ENCODE measurements at places on chromosomes 16 and 17.

DNA sequence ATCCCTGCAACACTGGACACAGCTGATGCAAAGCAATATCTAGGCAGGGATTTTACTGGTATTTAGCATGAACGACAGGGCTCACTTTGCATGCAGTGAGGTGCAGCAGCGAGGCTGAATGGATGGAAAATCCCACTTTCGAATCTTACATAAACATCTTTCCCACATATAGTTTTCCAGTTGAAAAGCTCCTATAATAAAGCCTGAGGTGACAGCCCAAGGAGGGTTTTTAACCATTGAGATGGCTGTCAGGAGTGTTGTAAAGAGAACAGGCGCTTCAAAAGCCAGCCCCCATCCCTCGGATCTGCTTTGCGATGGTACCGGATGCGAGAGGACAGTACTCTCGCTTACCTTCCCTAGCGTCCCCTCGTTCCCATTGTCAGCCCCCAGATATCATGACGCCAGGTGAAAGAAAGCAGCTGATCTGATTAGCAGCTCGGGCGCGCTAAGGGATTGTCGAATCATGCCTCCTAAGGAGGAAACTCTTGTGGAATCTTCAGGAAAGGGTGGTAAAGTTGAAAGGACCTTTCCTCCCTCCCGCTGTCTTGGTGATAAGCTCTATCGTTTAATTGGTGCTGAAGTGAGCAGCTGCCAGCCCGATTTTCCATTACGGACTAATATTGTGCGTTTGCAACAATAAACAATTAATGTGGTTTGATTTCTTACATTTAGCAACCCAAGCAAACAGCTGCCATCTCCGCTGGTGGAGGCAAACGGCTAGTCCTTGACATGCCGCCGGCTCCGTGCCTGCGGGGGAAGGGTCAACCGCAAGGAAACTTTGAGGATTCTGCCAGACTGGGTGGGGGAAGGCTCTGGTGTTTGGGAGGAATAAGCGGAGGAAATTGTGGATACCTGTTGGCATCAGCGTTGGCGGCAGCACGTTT lies 1.8 kb downstream of the CDH8 start:
- no peak for DNase-seq

DNA sequence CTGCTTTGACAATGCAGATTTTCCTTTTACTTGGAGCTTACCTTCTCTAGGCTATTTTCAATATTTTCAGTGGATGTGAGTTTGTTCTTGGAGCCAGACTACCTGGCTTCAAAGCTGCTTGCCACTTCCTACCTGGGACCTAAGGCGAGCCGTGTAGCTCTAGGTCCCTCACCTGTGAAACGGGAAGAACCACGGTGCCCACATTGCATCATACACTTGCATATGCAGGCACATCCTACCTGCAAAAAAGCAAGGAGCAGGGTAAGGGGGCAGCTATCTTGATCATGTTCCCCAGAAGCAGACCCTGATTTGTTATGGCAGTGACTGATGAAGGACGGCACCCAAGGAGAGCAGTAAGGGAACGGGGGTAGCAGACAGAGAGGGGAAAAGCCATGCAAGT lies 27.0 kb upstream of the MPRIP start:
- DNase-seq = no peak

DNA sequence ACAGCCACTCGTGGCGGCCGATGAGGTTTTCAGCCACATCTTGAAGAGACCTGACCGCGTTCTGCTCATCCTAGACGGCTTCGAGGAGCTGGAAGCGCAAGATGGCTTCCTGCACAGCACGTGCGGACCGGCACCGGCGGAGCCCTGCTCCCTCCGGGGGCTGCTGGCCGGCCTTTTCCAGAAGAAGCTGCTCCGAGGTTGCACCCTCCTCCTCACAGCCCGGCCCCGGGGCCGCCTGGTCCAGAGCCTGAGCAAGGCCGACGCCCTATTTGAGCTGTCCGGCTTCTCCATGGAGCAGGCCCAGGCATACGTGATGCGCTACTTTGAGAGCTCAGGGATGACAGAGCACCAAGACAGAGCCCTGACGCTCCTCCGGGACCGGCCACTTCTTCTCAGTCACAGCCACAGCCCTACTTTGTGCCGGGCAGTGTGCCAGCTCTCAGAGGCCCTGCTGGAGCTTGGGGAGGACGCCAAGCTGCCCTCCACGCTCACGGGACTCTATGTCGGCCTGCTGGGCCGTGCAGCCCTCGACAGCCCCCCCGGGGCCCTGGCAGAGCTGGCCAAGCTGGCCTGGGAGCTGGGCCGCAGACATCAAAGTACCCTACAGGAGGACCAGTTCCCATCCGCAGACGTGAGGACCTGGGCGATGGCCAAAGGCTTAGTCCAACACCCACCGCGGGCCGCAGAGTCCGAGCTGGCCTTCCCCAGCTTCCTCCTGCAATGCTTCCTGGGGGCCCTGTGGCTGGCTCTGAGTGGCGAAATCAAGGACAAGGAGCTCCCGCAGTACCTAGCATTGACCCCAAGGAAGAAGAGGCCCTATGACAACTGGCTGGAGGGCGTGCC lies 30.1 kb downstream of the CIITA start:
- DNase-seq = no peak

GRCh38 chr16:23557779-23558702 lies 514 bp downstream of the UBFD1 start:
- no peak for DNase-seq

DNA sequence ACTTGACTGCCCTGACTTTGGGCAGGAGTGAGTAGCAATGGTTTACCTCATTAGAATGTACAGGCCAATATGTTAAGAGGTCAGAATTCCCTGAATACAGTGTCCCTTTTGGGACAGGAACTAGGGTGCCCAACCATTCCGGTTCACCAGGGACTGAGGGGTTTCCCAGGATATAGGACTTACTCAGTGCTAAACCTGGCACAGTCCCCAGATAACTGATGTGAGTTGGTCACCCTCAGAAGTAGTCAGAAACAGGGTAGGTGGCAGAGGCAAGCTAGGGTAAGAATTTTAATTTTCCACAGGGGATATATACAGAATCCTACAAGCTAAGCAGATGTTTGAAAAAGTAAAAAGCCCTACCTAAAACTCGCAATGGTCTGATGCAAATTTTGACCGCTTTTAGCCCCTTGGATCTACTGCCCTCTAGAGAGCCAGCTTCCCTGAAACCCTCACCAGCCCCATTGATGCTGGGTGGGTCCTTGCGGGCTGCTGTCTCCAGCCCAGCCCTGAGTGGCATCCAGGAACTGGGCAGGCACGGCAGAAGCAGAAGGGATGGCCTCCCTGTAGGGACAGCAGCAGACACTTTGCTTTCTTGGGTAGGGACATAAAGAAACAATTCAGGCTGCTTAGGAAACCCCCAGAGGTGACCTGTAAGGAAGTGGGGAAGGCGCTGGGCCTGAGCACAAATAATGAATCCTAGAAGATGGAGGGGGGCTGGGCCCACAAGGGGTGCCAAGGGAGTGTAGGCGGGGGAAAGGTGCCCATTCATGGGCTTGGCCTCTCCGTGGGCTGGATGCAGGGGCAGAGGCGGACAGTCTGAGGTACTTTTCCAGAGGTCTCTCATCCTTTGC lies 434.8 kb downstream of the SLC39A11 start:
- DNase-seq = no peak
